ENCODE measurements at places on chromosomes 6 and 20.
A peak's percentile ranks its signal among the peaks of the same experiment; 100 is the strongest.

DNA sequence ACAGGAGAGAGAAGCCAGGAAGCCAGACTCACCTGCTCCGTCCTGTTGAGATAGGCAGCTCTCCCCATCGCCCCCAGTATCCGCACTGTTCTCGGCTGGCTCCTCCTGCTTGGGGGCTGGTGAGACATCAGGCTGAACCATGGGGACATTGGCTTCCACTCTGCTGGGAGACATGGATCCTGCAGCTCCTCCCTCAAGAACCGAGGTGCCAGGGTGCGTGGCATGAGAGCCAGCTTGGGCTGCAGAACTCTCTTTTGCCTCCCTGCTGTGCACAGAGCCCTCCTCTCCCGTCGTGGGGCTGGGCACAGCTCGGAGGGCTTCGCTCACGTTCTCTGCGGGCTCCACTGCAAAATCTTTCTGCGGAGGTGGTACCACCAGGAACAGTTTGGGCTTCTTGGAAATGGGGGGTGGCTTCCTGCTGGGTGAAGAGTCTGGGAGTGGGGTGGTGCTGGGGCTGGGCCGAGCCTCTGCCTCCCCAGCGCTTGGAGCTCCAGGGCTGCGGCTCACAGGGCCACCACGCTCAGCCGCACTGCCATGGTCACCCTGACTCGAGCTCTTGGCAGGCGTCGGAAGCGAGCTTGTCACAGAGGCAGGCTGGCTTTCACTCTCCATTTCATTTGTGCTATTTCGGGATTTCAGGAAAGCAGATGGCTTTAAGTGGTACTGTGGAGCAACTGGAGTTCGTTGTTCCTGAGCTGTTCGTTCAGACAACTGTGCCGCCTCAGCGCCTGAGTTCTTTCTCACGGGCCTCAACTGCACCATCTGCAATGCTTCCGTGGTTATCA is 26.5 kb downstream of the HEBP2 start:
- no peak for DNase-seq

- no peak for DNase-seq
Observed at GRCh38 chr6:92930171-92930570, 489.2 kb downstream of the EPHA7 start.

DNA sequence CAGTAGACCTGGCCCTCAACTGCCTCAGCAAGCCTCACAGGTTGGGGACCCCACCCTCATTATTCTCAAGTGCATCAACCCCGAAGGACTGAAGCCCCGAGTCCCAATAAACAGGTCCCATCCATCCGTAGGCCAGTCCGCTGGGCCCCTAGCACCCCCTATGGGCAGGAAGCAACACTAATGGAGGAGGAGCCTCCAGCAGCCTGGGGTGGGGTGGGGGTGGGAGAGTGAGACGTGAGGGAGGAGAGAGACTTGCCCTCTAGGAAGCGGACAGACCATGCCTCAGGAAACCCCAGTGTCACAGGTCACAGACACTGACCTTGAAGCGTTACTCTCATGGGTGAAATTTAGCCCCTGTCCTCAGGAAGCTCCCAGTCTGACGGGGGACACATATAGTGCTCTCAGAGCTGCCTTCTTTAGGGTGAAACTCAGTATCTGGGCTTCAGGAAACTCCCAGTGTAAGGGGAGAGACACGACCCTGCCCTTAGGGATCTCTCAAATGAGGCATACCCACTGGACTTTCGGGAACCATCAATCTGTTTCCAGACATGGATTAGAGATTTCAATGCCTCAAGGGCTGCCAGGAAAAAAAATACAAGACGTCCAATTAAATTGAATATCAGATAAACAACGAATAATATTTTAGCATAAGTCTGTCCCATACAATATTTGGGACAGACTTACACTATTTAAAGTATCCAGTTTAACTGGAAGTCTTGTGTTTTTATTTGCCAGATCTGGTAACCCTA is 125.8 kb downstream of the MRPL14 start:
- DNase-seq, result no peak

GRCh38 chr6:165086814-165087213 is 222.6 kb downstream of the C6orf118 start:
- no peak for DNase-seq

GRCh38 chr6:41571021-41571780 is 25.0 kb downstream of the FOXP4 start:
- DNase-seq, result no peak

GRCh38 chr6:27868311-27868710 is 43.9 kb downstream of the OR2B2 start:
- DNase-seq, result no peak

GRCh38 chr6:119132261-119132981 is 54.0 kb upstream of the FAM184A start:
- no peak for DNase-seq

DNA sequence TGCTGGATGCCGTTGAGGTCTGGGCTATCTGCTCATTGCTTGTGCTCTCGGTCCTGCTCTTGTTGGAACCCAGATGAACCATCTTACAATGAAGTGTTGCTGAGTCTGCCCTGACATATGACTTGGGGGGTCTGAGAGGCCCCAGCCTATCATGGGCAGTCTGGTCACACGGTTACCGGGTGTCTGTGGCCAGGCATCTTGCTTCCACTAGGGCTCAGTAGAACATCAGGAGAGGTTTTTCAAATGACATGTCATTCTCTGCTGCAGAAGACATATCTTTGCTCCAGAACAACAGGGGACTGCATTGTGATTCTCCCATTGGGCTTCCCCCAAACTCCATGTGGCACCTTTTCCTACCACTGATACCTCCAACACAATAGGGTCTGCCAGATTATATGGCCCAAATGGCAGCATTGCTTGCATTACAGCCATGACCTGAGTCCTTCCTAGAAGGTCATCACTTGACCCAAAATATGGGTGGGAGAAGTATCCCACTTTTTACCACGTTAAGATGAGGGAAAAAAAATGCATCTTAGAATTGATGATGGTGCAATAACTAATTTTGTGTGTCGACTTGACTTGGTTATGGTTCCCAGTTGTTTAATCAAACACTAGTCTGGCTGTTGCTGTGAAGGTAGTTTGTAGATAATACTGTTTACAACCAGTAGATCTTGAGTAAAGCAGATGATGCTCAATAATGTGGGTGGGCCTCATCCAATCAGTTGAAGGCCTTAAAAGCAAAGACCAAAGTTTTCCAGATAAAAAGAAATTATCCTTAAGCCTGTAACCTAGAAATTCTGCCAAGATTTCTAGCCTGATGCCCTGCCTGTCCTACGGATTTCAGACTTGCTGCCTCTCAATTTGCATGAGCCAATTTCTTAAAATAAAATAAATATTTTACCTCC is 241.0 kb downstream of the QKI start:
- no peak for DNase-seq

GRCh38 chr6:159609652-159610178 is 83.3 kb downstream of the SOD2 start:
- no peak for DNase-seq

DNA sequence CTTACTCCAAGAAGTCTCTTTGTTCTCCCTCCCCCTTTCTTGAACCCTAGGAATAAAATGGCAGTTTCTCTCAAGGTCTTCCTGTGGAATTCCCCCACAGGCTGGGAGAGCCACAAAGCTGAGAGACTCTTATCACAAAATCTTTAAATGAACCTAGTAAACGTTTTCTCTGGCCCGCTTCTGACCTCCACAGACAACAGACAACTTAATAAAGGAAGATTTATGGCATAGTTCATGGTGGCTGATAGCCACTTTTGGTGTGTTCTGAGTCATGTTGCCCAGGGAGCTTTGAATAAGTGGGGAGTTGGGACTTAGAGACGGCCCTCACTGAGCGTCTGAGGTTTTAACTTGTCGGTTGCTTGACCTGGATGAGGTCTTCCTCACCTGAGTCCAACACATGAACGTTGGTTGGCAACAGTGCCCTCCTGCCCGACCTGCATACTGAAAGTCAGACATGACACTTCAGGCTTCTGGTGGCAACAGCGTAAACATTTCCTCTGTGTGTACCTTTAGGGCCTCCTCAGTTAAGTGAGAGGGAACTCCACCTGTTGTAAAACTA is 124.1 kb downstream of the FOXO3 start:
- no peak for DNase-seq

GRCh38 chr6:118659513-118660217 is 8.3 kb upstream of the CEP85L start:
- no peak for DNase-seq

GRCh38 chr6:140669321-140669720 is 1294.9 kb upstream of the CITED2 start:
- no peak for DNase-seq

- DNase-seq, result no peak
Observed at GRCh38 chr20:47905628-47906347, 120.5 kb upstream of the SULF2 start.

GRCh38 chr6:21846541-21847451 is 253.2 kb downstream of the SOX4 start:
- DNase-seq, result no peak

- no peak for DNase-seq
Observed at GRCh38 chr20:4870906-4871305, 130.4 kb downstream of the SLC23A2 start.

DNA sequence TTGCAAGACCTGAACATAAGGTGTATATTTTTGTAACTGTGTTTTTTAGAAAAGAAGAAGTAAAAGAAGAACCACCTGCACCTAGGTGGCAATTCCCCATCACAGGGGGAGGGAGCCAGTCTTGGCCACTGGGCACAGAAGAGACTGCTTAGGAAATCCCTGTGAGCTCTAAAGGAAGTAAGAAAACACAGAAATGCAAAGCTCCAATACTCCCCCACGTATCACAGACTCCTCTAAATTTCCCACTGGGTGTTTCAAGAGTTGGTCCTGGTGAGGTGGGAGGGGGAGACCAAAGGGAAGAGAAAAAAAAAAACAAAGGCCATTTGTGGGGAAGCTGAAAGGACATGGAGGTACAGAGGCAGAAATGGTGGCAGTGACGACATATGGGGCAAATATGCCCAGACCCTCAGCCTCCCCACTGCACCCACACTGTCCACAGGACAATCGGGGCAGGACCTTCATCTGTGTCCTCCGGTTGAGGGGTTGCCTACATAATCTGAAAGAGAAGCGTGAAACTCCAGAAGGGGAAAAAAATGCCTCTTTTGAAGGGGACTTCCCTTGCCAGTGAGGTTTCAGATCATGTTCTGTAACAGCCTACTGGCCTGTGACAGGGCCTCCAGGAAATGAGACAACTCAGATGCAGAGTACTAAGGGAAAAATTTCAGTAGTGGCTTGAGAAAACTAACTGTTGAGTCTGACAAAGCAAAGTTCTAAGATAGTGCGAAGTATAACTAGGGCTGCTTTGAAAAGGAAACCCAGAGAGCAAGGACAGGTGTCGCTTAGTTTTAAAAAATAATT is 226.2 kb upstream of the MARCKS start:
- DNase-seq, result peak; percentile 9

- no peak for DNase-seq
Observed at GRCh38 chr6:40794586-40794985, 207.4 kb upstream of the LRFN2 start.

GRCh38 chr20:63790572-63791168 is 40.4 kb downstream of the ZBTB46 start:
- DNase-seq, result no peak

DNA sequence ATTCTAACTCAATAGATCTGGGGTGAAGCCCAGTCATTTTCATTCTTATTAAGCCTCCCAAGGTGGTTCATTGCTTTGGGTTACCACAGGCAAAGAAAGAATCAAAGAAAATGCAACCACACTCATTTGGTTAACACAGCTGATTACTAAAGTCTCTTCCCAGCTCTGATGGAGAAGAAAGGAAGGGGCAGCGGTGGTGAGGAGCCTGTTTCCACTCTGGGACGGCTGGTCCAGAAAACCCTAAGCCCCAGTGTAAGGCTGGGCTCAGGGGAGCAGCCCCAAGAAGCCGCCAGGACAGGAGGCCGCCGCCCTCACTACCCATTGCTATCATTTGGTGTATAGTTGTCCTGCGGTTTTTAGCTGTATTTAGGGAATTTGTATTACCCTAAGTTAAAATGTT is 226.9 kb downstream of the CD83 start:
- no peak for DNase-seq

- DNase-seq, result no peak
Observed at GRCh38 chr6:167849846-167850459, 23.2 kb downstream of the AFDN start.

DNA sequence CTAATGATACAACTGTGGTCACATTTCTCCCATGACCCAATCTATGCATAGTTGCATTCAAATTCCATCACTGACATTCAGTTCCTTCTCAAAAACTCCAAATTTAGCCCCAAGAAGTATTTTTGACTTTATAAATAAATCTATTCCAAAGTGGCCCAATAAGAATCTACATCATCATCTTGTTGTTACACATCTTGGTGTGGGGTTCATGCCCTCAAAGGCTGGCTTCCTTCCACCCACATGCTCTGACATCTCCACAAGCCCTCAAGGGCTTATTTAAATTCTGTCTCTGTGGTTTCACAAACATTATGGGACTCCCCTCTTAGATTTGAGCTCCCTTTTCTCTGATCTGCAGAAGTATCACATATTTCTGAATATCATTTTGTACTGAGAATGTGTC is 585.3 kb upstream of the BTBD3 start:
- DNase-seq, result no peak
